A549 treated with Hydrocortisone at 1 μM for 4 hours (cell line): ENCODE measurements at places on chromosomes 12 and 14. TPM values are rescaled to one million over a fixed set of nuclear protein-coding genes. Genes with fewer than 3 reads are reported as not detected.

The B4GALNT3 gene
- 0.47 to 0.71 TPM (median 0.60 TPM) in 5 replicates for total RNA-seq

The CCDC196 gene
- not detected in 5 replicates for total RNA-seq

The CLEC2A gene
- not detected in 5 replicates for total RNA-seq

The MYH6 gene
- total RNA-seq: 0.03 to 0.16 TPM (median 0.12 TPM) in 5 replicates

The STAB2 gene
- 0.01 TPM in 1 of 5 replicates, not detected in the others for total RNA-seq

The OTUB2 gene
- total RNA-seq: 2.7 to 3.9 TPM (median 3.0 TPM) in 5 replicates

The DUSP6 gene
- total RNA-seq: 10.8 to 16.5 TPM (median 11.3 TPM) in 5 replicates

The KLRG1 gene
- total RNA-seq: 1.1 to 2.5 TPM (median 1.2 TPM) in 5 replicates

The KLHL33 gene
- 0.01 TPM in 1 of 5 replicates, not detected in the others for total RNA-seq
